Choroid plexus epithelial cell (primary cell): ENCODE measurements at places on chromosomes 7 and 10.
A peak's percentile ranks its signal among the peaks of the same experiment; 100 is the strongest.

GRCh38 chr10:132027423-132027983 lies 38.2 kb upstream of the JAKMIP3 start:
- peak; percentile 53 for DNase-seq

GRCh38 chr7:83836028-83836427 lies 187.1 kb upstream of the SEMA3E start:
- DNase-seq: no peak

GRCh38 chr10:45566415-45566814 lies 106.2 kb downstream of the ZFAND4 start:
- no peak for DNase-seq

DNA sequence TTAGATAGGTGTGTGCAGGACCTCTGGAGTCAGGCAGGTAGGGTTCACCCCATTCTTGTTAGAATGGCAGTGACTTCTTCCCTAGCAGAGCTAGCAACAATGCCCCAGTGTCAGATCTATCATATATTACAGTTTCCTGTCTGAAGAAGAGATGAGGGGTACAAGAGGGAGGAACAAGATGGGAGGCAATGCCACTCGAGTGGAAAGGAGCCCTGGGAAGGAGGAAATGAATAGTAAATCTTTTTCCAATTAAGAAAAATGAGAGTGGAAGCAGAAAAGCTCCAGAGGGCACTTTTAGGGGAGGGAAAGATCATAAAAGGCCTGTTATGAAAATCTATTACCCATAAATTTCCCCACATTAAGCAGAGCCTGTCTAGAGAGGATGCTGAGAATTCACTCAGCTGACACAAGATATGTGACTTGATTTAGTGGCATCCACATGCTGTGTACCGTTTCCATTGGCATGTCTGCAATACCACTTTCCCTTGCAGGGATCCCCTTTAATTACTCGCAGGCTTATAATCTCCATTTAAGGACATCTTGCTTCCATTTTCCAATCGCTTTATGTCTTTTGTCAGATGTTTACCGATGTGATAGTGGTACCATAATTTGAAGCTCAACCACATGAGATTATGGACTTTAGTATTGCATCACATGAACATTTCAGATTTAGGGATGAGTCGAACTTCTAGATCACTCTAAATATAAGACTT lies 70.0 kb upstream of the AGBL3 start:
- no peak for DNase-seq

- no peak for DNase-seq
Measured at GRCh38 chr7:7519056-7519455, 16.6 kb downstream of the COL28A1 start.

GRCh38 chr7:150520145-150520544 lies 5.5 kb downstream of the GIMAP7 start:
- DNase-seq: no peak

GRCh38 chr10:43038783-43039623 lies 37.9 kb upstream of the RET start:
- no peak for DNase-seq
